ENCODE measurements at places on chromosomes 16 and 17.

GRCh38 chr16:10987361-10988163 lies 43.2 kb downstream of the CLEC16A start:
- no peak for DNase-seq

DNA sequence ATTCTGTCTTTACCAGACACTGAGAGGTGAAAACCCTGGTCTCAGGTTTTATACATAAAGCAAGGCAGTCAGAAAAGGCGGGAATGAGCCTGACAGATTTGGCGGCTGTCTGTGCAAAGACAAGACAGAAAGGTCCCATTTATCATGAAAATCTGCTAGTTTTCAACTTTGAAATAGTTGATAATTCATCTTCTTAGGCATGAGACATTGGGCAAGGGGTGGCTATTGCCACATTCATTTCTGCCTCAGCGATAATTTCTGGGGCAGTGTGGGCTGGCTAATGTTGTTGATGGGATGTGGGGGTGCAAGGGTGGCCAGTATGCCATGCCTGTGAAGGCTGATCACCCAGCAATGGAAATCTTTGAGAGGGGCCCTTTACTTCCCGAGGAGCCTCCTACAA lies 173.8 kb upstream of the RPH3AL start:
- no peak for DNase-seq

GRCh38 chr16:75251280-75252048 lies at the start of gene BCAR1:
TSS of gene BCAR1 (minus strand) at chr16:75251624. CDS start at chr16:75251482, 142 bp downstream.
- no peak for DNase-seq

DNA sequence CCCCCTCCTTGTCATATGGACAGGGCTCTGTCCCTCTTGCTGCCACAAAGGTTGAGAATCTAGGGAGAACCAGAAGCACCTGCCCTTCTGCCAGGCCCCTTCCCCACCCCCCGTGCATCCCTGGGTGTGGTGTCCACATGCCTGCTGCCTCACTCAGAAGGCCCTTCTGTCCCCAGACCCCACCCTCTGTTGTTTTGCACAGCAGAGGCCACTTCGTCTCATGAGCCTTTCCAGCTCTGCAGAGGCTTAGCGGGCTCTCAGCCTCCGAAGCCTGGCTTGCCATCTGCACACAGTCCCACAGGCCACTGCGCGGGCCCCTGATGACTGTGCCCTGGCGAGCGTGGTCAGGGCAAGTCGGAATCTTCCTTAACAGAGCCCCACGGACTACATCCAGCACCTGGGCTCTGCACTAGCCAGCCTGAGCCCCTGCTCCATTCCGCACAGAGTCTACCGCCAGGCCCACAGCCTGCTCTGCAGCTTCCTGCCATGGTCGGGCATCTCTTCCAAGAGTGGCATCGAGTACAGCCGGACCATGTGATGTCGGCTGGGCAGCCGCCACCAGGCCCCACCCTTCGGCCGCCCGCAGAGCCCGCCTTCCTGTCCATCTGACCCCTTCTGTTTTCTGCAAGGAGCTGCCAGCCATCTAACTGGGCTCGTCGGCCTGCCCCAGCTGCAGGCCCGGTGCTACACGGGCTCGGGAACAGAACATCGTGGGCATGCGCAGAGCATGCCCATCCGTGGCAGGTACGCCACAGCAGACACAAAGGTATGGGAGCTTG lies 10.8 kb downstream of the C16orf90 start:
- DNase-seq = no peak
